ENCODE measurements at places on chromosomes 7 and 10.

DNA sequence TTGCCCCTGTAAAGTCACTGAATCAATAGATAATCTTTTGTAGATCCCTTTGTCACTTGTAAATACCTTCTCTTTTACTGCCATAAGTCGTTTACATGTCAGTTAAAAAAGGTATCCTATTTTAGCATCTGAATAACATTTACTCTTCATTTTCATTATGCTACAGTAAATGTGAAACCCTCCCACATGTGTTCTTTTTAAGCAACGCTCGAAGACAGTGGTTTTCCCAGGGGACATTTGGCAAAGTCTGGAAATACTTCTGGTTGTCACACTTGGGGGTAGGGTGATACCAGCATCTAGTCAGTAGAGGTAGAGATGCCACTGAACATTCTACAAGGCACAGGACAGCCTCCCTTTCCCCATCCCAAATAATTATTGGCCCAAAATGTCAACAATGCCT, 23.7 kb downstream of the ATAD1 start:
- DNase-seq = no peak

DNA sequence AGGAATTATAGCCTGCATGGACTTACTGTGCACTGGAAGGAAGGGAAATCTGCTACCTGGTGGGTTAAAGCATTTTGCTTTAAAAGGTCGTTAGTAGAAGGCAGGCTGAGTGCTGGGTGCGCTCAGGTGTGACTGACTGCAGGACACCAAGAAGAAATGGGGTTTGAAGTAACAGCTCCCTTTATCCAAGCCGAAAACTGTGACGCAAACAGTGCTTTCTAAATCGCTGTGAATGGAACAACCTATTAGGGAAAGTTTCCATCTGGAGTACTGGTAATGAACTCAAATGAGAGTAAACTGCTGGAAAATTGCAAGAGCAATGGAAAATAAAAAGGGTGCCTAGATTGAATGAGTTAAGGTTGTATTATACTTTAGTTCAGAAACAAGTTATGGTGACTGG, 95.3 kb downstream of the CNNM2 start:
- no peak for DNase-seq

DNA sequence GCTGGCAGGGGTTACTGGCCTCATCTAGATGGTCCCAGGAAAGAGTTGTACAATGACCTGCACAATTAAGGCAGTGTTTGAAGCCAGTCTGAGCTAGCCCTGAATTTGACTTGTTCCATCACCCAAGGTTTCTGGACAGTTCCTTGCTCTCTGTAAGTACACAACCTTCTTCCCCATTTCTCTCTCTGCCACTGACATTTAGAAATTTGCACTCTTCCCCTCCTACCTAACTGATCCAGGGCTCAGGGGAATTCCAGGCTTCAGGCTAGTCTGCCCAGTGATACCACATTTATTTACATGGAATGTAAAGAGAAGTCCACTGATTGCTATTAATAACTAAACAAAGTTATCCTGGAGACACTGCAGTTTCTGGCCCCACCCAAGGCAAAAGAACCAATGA, 139.0 kb upstream of the GPR26 start:
- no peak for DNase-seq

DNA sequence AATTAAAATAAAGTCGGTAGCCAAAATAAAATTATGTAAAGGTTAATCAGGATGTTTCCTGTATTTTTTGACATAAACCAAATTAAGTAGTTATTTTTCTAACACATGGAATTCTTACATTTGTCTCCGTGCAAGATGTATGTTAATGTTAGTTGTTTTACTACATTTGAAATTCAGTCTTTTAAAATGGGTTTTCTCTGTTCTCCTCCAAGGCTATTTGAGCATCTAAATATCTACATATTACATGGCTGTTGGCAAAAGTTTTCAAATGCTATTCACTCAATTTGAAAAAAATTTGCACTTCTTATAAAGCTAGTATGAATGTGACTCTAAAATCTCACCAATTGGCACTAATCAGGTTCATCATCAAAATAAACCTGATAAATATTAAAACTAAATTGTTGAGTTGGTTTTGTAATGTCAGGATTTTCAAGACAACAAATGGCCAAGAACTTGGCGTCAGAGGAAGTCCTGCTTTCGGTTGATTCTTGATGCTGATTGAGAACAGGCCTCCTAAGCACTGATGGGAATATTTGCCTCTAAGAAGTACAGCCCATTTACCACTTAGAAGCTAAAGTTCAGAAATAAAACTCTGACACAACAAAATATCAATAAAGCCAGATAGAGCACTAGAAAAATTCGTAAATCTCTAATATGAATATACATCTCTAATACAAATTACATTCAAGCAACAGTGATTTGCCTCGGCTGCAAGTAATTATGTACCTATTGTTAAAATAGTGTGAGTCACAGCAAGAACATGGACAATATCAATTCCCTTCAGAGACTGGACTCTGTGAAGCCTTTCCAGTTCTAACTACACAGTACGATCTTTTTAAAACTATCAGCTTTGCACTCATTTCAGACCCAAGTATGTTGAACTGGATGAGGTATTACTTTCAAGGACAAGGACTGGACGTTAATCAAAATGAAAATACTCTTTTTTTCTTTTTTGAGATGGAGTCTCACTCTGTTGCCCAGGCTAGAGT, 733.1 kb upstream of the C7orf33 start:
- no peak for DNase-seq

GRCh38 chr7:128868624-128869137, 6.0 kb downstream of the ATP6V1F start:
- no peak for DNase-seq

- no peak for DNase-seq
Measured at GRCh38 chr10:33335801-33336581, 1.5 kb upstream of the NRP1 start.

GRCh38 chr10:38027986-38028385, 17.5 kb downstream of the ZNF33A start:
- DNase-seq = no peak

GRCh38 chr7:112362731-112363131, 87.5 kb upstream of the IFRD1 start:
- peak; percentile 54 for DNase-seq

GRCh38 chr10:91313796-91314485, 93.5 kb downstream of the PCGF5 start:
- no peak for DNase-seq

DNA sequence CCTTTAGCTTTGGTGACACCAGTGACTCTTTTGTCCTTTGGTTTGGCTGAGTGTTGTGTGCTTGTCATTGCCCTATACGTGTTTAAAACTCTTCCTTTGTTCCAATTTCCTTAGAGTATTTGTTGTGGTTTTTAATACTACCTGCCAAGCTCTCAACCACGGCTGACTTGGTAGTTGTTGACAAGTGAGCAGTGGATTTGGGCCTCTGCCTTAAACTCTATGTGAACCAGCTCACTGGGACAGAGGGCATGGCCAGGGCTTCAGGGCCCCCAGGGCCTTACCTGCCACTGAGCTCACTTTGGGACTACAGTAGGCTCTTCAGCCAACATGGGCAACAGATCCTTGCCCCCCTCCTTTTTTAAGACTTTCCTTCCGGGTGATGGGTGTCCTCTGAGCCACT, 9.6 kb upstream of the DMBT1 start:
- no peak for DNase-seq

DNA sequence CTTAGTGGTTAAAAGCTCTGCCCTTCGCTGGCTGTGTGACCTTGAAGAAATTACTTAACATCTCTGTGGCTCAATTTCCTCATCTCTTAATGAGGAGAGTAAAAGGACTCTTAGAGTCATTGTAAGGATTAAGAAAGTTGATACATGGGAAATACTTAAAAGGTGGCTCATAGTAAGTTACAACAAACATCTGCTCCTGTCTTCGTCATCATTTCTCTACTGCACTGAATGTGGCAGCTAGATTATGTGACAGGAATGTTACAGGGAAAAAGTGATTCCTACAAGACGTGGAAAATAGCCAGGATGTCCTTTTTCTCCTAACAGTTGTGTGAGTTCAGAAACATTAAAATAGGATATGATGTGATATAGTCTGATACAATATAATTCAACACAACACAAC, 184.7 kb downstream of the FRMD4A start:
- no peak for DNase-seq

GRCh38 chr7:150396426-150396825, 17.3 kb downstream of the ZNF775 start:
- no peak for DNase-seq

GRCh38 chr7:131052285-131052904, 275.3 kb upstream of the MKLN1 start:
- DNase-seq = no peak

DNA sequence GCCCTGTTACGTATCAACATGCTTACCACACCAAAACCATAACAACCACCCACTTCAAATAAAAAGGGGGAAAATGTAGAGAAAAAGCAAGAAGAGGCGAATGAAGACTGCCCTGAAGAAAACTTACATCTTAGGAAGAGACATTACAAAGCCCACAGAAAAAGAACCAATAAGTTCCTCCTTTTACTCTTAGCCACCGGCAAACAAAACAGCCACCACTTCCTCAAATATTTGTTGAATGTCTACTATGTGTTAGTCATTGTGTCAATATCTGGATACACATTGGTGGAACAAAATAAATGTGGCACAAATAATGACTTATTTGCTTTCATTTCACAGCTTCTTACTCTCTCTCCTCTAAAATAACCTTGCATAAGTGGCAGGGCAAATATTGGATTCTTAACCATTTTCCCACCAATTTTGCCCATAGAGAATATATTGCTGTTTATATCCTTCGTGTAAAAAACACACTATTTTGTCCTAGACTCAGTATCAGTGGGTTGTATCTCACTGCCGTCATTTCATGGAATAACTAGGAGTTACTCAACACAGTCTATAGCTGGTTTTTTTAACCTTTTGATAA, 106.8 kb downstream of the ANK3 start:
- no peak for DNase-seq

DNA sequence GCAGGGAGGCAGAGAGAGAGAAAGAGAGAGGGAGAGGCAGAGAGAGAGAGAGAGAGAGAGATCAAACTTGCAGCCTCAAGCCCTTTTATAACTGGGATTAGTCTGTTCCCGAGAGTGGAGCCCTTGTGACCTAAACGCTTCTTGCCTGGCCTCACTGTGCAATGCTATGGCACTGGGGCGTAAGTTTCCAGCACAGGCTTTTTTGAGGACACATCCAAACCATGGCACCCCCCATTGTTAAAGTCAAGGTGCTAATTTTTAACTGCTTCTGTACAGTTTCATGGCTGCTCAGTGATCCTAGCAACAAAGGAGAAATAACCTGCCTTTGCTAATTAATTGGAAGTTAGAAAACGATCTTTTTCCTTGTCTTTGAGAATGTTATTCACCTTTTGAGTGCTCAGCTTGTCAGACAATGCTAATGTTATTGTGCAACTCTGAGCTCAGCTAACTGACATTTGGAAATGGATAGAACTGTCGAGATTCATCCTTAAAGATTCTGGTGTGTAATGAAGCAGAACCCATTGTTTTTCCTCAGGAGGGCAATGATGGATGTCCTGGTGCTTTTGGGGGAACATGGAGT, 268.4 kb downstream of the GLRX3 start:
- DNase-seq = no peak

DNA sequence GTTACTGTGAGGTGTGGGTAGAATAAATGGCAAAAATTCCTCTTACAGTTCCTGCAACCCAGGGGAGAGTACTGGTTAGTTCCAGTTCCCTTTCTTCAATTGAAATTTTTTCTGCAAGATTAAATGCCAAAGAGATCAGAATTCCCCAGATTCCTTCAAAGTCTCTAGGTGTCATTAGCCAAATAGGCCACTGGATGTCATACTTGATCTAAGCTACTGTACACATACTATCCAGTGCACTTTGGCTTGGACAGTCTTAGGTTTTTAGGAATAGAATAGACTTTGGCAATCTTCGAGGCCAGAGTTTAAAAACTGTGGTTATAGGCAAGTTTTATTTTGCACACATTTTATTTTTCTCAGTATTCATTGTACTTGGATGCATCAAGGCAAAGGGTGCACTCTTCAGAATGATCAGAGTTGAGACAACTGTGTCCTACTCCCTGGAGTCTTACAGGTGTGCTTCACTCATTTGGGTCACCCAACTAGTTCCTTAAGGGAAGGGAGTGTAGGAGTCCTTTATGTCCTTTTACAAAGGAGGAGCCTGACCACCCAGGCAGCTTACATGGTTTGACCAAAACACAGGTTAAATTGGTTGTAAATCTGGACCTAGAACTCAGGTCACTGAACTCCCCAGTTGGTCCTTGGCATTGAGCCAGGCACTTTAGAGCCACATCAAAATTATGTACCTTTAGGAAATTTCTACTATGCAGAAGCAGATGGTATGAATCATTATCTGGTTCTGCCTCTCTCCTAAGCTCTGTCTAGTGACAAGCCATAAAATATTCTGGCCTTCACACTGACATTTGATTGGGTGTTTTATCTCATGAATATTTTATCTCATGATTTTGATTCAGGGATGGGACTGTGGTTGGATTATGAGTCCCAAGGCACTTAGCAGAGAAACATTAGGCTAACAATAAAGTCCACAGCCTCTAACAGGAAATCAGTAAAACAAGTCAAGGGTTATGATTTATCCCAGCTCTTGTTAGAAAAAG, 49.5 kb downstream of the ASAH2B start:
- no peak for DNase-seq

- DNase-seq = no peak
Measured at GRCh38 chr10:85265121-85265520, 936.7 kb downstream of the CCSER2 start.

GRCh38 chr7:149218469-149219420, 20.7 kb upstream of the ZNF212 start:
- no peak for DNase-seq

Measured in NCI-H1105 (cell line).